Osteocyte (in vitro differentiated cells): ENCODE measurements at places on chromosomes 6 and 20. TPM values are rescaled to one million over a fixed set of nuclear protein-coding genes. Genes with fewer than 3 reads are reported as not detected.

GRCh38 chr20:35240083-35240810, 13.8 kb downstream of the MMP24 start:
- H3K27me3 ChIP-seq, result peaks cover 9% of the 10 kb centered on the region
- H3K4me1 ChIP-seq, result peaks cover 7% of the 10 kb centered on the region
- DNase-seq, result no peak
- peaks cover 2% of the 10 kb centered on the region for H3K36me3 ChIP-seq
- H3K27ac ChIP-seq, result no peak overlapping the region

- peaks cover 24% of the 10 kb centered on the region for H3K27me3 ChIP-seq
- no peak overlapping the region for H3K27ac ChIP-seq
- no peak overlapping the region for H3K4me3 ChIP-seq
- no peaks in the 10 kb centered on the region for H3K36me3 ChIP-seq
Observed at GRCh38 chr6:146666909-146667308, 68.1 kb downstream of the ADGB start.

DNA sequence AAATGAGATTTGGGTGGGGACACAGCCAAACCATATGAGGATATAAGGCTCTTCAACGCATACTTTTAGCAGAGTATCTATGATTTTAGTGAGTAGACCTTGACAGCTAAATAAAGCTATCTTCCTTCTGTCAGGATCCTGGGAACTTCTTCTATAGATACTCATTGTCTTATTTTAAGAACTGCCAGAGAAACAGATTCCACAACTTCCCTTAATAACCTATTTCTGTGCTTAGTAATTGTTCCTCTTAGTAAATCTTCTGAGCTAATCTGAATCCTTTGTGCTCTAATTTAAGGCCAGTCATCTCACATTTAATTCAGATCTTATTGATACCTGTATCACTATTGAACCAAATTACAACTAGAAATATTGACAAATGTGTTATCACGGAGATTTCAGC, 64.0 kb upstream of the CEP85L start:
- H3K36me3 ChIP-seq, result no peaks in the 10 kb centered on the region
- no peak for DNase-seq
- peaks cover 8% of the 10 kb centered on the region for H3K4me1 ChIP-seq
- no peaks in the 10 kb centered on the region for H3K27me3 ChIP-seq
- H3K27ac ChIP-seq, result no peak overlapping the region

DNA sequence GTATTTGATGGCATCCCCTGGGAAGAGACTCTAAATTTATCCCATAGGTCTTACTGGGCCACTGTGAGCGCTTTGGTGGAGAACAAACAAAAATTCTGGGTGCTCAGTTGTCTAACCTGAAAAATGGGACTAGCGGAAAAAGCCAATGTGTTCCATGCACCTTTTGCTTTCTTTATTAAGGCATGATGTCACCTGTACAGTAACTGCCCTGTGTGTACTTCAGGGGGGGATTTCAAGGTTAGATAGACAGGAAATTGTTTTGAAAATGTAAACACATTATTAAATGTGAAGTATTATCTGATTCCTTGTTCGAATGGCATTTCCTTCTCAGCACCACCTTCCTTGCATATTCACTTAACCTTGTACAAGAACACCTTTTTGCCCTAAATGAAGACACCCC, 1.2 kb upstream of the EDN1 start:
- no peak overlapping the region for H3K27ac ChIP-seq
- H3K4me3 ChIP-seq, result no peak overlapping the region
- H3K4me1 ChIP-seq, result peaks cover 43% of the 10 kb centered on the region
- no peak for DNase-seq
- no peaks in the 10 kb centered on the region for H3K27me3 ChIP-seq

DNA sequence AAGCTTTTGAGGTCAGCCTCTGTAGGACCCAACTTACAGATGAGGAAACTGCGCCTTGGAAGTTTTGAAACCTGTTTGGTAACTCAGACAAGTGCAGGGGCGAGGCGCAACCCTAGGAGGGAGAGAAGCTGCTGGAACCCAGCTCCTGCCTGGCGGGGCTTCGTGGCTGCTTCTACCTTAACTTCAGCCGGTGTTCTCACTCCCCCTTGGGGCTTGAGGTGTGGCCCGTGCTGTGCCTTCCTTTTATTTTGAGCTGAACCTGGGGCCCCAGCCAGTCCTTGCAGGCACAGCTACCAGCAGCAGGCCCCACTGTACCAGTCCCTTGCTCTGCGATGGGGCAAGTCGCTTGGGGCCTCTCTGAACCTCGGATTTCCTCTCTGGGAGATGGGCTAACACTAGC, 12.0 kb downstream of the RBM38 start:
- H3K27ac ChIP-seq, result no peak overlapping the region
- no peak for DNase-seq
- H3K4me3 ChIP-seq, result no peak overlapping the region

ATP9A gene
- 58.4 and 65.3 TPM in 2 replicates for total RNA-seq

SIRPG gene
- not detected in 2 replicates for total RNA-seq

GRCh38 chr20:35636095-35636494, 20.5 kb downstream of the SPAG4 start:
- peaks cover 8% of the 10 kb centered on the region for H3K36me3 ChIP-seq
- H3K27ac ChIP-seq, result peak overlapping the region; percentile 14
- H3K4me3 ChIP-seq, result no peak overlapping the region
- peaks cover 11% of the 10 kb centered on the region for H3K4me1 ChIP-seq

MCCD1 gene
- not detected in 2 replicates for total RNA-seq

DNA sequence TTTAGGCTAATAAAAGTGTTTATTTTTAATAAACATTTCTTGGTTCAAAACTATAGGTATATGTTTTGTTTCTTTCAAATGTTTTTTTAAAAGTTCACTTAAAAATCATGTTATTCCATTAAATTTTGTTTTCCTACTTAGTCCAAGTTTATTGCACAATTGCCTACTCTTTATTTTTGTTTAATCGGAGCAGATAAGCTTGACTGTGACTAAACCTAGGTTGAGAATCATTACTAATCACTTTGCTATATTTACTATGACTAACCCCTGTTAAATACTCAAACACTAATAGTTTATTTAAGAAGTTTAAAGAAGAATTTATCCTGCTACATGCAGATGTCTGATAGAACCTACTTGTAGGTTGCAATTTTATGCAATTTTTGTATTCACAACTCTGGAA, 18.8 kb downstream of the MAP3K4 start:
- no peak overlapping the region for H3K27ac ChIP-seq
- no peaks in the 10 kb centered on the region for H3K4me1 ChIP-seq
- H3K4me3 ChIP-seq, result no peak overlapping the region
- DNase-seq, result no peak
